ENCODE measurements at places on chromosomes 3 and 15.

DNA sequence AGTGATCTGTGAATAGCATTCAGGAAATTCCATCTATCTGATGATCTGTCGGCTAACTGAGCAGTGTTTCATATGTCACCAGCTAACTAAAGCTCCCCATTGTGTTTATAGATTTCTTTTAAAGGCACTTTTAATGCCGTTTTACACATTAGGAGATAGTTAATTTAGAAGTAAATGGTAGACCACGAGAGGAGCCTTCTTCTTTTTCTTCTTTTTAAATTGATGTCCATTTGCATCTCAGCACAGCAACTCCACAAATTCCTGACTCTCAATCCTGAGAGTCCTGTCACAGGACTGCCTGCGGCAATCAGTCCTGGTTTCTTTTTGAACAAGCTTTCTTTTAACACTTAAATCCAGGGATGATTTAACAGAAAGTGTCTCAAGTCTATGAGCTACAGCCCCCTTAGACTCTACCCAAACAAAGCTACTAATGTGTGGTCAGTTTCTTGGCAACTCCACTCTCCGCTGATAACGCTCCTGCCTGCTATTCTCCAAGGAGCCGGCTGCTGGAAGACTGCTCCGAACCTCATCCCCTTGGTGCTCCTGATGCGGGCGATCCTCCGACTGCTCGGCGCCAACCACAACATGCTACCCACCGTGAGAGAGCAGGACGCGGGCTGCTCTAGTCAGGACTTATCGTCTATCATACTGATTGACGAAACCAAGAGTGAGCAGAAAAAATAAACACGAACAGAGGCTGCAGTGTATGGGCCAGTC, 421.4 kb downstream of the MECOM start:
- DNase-seq, result peak; percentile 3

DNA sequence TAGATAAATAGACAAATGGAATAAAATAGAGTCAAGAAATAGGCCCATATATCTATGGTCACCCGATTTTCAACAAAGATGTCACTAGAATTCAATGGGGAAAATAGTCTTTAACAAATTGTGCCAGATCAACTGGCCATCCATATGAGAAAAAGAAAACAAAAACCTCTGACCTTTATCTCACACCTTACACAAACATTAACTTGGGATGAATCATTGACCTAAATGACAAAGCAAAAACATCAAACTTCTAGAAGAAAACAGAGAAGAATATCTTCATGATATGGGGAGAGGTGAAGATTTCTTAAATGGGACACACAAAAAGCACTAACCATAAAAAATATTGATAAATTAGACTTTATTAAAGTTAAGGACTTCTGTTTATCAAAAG, 31.9 kb downstream of the ITGA11 start:
- DNase-seq, result no peak

DNA sequence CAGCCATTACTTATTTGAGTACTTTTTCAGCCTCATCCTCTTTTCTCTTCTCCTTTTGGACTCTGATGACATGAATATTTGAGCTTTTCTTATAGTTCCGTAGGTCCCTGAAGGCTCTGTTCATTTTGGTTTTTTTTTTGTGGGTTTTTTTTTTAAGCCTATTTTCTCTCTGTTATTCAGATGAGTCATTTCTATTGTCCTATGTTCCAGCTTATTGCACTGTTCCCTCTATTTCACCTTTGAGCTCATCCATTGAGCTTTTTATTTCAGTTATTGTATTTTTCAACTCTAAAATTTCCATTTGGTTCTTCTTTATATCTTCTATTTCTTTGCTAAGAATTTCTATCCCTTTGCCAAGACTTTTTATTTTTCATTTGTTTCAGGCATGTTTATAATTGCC, 7.2 kb upstream of the MGLL start:
- DNase-seq, result no peak

DNA sequence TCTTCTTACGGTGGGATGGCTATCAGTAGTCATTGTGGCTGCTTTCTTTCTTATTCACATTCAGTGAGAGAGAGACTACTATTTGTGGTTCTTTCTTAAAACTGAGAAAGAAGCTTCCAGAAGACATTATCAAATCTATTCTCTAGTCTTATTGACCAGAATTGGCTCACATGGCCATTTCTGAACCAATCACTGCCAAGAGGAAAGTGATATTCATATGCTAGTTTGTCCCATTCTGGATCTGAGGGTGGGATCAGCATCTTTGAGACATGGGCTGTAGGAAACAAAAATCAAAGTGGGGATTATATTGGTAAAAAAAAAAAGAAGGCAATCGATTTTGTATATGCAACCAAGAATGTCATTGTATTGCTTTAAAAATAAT, 106.4 kb upstream of the RASGRP1 start:
- no peak for DNase-seq

DNA sequence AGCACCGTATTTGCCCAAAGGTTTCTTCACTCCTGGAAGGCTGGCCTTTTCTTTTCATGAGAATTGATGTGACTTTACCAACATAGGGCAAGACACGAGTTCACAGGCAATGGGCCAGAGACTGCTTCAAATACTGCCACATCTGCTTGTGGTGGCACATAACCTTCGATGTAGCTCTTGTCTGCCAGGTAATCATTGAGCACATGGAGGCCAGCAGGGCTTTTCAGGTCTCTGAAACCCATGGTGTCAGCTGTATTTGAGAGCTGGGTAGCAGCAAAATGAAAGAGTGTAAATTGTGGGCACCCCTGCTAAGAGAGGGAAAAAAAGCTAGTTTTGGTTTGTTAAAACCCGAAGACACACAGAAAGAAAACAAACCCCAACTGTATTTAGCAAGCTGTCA, 200.7 kb downstream of the NAALADL2 start:
- DNase-seq, result no peak

- DNase-seq, result no peak
Observed at GRCh38 chr3:148682997-148683396, 14.7 kb upstream of the AGTR1 start.

Measured in activated CD4-positive, alpha-beta T cell treated with anti-CD3 and anti-CD28 coated beads for 36 hours (primary cell).